Lower lobe of right lung (tissue), 2 donors: ENCODE measurements at places on chromosomes 7 and 10. TPM values are rescaled to one million over a fixed set of nuclear protein-coding genes. Genes with fewer than 3 reads are reported as not detected.

DNA sequence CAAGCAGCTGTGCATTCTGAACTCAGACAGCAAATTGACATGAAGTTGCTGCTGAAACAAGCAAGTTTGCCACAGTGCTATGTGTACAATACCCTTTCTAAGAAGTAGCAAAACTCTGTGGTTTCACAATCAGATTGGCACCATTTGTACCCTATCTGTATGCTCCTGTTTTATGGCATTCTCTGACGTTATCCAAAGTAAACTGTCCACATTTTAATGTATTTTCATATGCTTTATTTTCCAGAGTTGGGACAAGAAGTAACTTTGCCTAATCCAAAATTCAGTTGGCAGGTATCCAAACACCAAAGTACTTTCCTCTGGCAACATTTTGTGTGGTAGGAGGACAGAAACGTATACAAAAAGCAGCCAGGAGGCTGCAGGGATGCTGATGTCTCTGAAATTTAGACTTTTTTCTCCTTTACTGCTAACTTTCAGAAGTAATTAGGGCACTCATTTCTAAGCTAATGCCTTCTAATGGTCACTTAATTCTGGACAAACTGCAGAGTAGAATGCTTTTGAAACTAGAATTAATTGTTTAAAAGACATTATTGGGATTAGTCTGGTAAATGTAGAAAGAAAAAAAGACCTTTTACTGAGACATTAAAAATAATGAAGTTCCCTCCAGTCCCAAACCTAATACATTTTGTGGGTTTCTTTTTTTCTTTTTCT is 414.7 kb upstream of the NRP1 start:
- no peaks in the 10 kb centered on the region for H3K27me3 ChIP-seq
- no peak overlapping the region for H3K4me3 ChIP-seq
- H3K4me1 ChIP-seq = peaks cover 7% of the 10 kb centered on the region
- no peak overlapping the region for H3K27ac ChIP-seq
- no peak for DNase-seq

DNA sequence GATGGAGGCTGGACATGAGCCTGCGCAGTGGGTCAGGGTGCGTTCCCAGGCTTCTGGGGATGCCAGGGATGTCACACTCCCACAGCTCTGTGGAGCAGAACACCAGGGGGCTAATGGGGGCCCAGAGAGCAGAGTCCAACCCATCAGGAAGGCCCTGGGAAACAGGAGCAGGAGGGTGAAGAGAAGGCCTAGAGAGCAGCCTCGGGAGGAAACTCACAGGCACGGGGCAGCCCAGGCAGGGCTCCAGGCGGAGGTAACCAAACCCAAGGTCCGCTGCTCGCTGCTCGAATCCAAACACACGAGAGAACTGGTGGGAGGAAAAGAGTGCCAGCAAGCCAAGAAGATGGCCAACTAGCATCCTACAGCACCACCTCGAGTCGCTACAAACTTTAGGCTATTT is 130.7 kb upstream of the LANCL2 start:
- H3K4me3 ChIP-seq = no peak overlapping the region
- H3K4me1 ChIP-seq = no peaks in the 10 kb centered on the region
- H3K27me3 ChIP-seq = no peaks in the 10 kb centered on the region
- DNase-seq = no peak
- H3K27ac ChIP-seq = no peak overlapping the region

GRCh38 chr7:26198781-26199169 is 1.8 kb downstream of the HNRNPA2B1 start:
- DNase-seq = no peak
- no peaks in the 10 kb centered on the region for H3K27me3 ChIP-seq
- peaks cover 52% of the 10 kb centered on the region for H3K4me1 ChIP-seq
- peaks cover 45% of the 10 kb centered on the region for H3K36me3 ChIP-seq
- H3K4me3 ChIP-seq = peak overlapping the region; percentile 83
- H3K27ac ChIP-seq = peak overlapping the region; percentile 99

GRCh38 chr7:100027197-100027596 is 11.8 kb downstream of the ZKSCAN1 start:
- no peak for DNase-seq
- H3K4me3 ChIP-seq = no peak overlapping the region
- no peak overlapping the region for H3K27ac ChIP-seq
- H3K27me3 ChIP-seq = no peaks in the 10 kb centered on the region

DNA sequence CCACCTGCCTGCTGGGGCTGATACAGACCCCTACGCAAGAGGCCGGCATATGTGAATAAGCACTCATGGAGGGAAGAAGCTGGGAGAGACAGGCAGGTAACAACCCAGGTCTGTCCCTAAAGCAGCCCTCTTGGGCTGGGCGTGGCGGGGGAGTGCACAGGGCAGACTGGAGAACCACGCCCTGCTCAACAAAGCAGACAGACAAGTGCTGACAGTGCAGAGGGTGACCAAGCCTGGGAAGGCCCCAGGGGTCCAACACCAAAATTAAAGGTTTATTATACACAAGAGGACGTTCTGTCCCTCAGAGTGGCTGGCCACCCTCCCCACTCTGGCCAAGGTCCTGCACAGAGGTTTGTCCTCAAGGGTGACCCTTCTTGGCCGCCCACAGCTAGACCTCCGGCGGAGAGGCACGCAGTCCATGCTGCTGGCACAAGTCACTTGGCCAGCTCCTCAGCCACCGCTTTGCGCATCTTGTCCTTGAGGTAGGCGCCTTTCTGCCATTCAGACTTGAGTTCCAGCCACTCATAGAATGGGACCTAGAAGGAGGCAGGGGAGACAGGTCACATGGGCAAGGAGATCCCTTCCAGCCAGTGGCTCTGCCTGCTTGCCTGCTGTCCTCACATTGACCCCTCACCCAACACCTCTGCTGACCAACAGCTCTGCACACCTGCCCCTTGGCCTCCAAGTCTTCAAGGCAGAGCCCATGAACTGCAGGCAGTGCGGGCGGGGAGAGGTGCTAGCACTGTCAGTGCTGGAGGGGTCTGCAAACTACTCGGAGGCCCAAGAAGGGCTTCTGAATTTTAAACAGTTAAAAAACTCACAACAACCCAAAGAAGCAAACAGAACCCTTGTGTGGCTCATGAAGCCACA is 11.4 kb upstream of the NACAD start:
- H3K36me3 ChIP-seq = peaks cover 73% of the 10 kb centered on the region
- no peak overlapping the region for H3K27ac ChIP-seq
- H3K4me3 ChIP-seq = no peak overlapping the region
- peak; percentile 30 for DNase-seq

The FAM241B gene
- 5.0 TPM for total RNA-seq

The PVRIG gene
- not detected for total RNA-seq
